ENCODE measurements at places on chromosomes 1 and 21. TPM values are rescaled to one million over a fixed set of nuclear protein-coding genes. Genes with fewer than 3 reads are reported as not detected.
A peak's percentile ranks its signal among the peaks of the same experiment; 100 is the strongest.

Gene AGMAT
- total RNA-seq, result not detected

Gene HLCS
- total RNA-seq, result 16.0 TPM

Gene IGFN1
- 0.81 TPM for total RNA-seq

Gene CFHR2
- total RNA-seq, result not detected

Gene HES3
- total RNA-seq, result not detected

Gene MARK1
- 2.3 TPM for total RNA-seq

Gene TMEM240
- total RNA-seq, result 2.9 TPM

DNA sequence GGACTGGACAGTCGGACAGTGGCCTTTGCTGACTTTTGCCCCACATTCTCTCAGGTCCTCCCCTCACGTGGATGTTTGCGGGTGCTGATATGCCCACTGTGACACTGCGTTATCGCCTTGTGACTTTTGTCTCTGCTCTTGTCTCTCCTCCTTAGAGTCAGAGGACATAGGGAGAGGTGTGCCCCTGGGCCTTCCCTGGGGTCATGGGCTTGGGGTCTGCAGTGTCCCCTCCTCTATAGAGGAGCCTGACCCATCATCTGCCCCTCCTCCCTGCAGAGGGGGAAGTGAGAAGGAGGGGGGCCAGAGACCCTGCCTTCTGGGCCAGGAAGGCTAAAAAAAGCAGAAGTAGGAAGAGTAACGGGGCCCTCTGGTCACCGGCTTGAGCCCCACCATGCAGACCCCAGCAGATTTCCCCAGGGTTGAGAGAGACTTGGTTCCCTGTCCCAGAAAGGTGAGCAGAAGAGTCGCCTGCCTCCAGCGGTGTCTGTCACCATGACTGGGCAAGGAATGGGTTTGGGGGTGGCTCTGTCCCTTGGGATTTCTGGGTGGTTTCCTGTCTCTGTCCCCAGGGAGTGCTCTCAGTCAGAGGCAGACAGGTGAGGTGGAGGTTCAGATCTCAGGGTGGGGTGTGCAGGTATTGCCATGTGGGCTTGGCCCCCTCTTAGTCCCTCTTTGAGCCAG lies 13.3 kb downstream of the RPS6KA1 start:
- DNase-seq, result no peak

DNA sequence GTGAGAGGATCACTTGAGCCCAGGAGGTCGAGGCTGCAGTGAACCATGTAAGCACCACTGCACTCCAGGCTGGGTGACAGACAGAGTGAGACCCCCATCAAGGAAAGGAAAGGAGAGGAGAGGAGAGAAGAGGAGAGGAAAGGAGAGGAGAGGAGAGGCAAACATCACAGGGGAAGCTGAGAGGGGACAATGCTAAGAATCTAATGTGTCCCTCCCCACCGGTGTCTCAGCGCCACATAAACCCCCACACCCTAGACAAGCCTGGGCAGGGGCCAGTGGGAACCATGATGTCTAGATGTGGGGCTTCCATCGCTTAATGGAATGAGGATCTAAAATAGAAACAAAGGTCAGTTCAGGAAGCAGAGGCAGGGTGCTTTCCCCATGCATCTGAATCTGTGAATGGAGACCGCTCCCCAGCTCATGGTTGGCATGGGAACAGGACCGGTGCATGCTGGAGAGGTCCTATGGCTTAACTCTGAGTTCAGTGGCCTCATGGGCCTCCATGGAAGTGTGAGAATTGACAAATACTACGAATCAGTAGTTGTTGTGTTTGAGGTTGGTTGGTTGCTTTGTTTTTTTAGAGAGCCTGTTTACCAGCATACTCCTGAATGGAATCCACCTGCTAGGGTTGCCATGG lies 16.3 kb upstream of the LAPTM5 start:
- DNase-seq, result no peak

DNA sequence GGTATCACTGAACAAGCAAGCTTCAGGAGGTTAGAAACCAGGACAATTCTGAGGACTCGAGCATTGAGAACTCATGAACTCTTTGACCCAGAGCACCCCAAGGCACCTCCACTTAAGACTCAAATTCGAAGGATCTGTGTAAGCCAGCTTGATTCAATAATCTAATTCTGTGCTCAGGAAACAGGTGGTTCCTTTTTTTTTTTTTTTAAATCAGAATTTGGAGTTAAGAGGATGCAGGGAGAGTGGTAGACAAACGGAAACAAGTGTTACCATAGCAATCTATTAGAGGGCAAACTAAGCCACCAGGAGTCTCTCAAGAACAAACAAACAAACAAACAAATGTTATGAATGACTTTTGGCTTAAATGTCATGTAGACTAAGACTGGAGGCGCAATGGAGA lies 53.8 kb upstream of the DPH5 start:
- no peak for DNase-seq

DNA sequence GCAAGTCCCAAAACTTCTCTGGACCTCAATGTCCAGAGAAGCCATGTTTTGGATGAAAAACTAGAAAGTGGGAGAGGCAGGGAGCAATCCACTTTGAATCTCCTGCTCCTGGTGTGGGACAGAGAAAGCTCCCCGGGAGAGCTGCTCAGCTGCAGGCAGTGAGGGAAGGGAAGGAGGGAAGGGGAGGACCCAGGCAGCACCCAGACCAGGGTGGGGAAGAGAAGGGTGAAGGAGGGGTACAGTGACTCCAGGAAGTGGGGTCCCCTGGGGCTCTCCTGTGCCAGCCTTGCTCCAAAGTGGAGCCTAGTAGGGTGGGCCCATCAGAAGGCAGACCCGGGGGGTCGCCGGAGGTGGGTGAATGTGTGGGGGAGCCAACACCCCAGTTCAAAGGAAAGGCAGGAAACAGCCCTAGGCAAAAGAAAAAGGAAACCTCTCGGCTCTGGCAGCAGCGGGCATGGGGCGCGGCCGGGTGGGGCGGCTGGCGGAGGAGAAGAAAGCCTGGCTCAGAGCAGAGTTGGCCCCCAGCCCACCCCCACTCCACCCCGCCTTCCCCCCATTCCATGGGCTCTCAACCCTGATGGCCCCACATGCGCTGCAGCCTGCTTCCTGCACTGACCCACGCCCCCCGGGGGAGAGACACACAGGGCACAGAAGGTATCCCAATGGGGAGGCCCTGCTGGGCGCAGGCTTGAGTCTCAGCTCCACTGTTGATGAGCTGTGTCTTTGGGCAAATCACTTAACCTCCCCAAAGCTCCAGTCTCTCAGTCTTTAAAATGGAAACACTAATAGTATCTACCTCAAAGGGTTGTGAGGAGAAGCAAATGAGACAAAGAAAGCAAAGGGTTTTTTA lies 5.7 kb downstream of the LGR6 start:
- no peak for DNase-seq

- no peak for DNase-seq
These were observed 185.0 kb downstream of the CAMTA1 start for GRCh38 chr1:6970221-6970620.

DNA sequence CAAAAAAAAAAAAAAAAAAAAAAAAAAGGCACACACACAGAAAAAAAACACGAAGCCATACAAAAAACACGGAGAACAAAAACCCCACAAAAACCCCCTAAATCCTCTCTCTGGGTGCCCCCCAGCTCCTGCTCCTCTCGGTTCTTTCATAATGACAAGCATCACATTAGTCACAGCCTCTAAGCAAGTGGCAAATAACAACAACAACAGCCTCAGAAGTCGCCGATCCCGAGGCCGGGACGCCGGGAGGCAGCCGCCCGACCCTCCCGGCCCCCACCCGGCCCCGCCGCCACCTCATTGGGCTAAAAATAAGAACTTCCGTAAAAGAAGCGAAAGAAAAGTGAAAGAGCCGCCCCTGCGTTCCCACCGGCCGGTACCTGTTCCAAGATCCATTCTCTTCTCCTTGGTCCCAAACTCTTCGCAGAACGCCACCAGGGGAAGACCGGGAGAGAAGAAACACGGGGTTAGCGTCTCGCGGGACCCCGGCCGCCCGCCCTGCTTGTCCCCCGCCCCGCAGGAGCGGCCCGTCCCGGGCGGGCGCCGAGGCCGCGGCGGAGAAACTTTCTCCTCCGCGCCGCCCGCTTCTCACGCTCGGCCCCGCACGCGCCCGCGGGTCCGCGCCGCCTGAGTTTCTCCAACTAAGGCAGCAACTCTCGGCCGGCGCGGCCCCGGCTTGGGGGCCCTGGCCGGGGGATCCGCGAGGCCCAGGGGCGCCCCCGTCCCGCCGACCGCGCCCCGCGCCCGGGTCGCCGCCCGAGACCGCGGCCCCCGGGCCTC lies 102.8 kb downstream of the CASZ1 start:
- peak; percentile 76 for DNase-seq

DNA sequence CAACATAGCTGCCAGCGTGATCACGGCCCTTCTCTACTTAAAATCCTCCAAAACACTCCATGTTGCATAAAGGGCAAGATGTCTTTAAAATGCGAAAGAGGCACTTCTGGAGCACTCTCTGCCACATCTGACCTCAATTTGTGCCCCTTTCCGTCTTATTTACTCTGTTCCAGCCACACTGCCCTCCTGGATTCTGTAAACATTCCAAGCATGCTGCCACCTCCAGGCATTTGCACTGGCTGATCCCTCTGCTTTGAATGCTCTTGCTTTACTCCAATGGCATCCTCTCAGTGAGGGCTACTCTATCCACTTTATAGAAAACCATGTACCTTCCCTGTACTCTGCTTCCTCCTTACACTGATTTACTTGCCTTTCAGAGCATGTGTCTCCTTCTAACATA lies 5.3 kb upstream of the RGS7 start:
- DNase-seq, result no peak

GRCh38 chr1:1202831-1203560 lies 3.4 kb downstream of the TNFRSF18 start:
- no peak for DNase-seq

GRCh38 chr1:109712321-109712864 lies 342 bp downstream of the GSTM5 start:
- DNase-seq, result no peak

- no peak for DNase-seq
These were observed 208.8 kb upstream of the ADGRL4 start for GRCh38 chr1:79215311-79215710.

- DNase-seq, result no peak
These were observed 121.4 kb downstream of the TGFBR3 start for GRCh38 chr1:91764471-91765115.

DNA sequence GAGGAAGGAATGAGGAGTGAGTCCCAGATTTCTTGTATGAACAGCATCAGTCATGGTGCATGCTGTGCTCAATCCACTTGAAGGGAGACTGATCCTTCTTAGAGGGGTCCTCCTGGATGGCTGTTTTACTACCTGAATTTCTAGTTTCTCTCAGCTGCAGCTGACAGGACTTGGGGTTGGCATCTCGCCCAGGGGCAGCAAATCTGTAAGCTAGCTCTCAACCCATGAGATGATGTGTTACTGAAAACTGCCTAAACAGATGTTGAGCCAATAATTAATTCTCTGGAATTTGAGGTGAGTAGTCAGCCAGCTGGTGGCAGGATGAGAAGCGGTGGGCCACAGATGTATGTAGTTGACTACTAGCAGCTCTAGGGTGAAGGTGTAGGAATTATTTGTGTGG lies 19.6 kb downstream of the BACH1 start:
- DNase-seq, result no peak

DNA sequence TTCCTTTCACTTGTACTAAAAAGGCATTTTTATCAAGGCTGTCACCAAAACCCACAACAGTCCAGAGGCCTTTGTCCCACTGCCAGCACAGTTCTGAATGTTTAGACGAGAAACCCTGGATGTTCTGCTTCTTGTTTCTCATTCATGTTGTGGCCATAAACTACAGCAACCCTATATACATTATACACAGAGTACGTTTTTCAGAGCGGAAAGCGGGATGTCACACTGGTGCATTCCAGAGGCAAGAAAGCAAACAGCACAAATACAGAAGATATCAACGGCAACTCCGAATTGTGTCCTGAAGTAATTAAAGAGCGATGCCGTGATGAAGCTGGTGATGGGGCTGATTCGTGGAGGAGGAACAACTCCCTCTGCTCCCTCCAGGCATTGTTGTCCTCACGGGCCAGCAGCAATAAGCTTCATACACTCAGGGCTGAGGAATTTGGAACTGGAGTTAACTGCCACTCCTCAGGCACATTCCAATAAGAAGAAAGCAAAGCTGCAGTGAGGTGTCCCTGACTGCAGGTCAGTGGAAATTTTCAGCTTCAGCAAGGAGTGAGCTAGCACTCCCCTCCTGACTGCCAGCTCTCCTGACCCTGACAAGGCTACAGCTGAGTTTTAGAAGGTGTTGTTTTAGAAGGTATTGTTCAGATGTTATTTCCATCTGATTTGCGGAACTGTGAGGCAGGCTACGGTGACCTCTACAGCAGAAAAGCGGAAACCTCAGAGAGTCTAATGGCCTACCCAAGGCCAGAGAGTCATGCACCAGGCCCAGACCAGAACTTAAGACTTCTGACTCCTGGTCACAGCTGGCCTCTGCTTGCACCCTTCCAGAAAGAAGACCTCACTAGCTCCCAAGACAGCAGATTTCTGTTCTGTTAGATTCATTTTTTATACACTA lies 149.0 kb downstream of the TGFBR3 start:
- DNase-seq, result no peak

- DNase-seq, result no peak
These were observed 47.6 kb upstream of the GJA5 start for GRCh38 chr1:147808025-147808424.

Data from upper lobe of right lung (tissue), 1 donor.